ENCODE measurements at places on chromosomes 5 and 9. TPM values are rescaled to one million over a fixed set of nuclear protein-coding genes. Genes with fewer than 3 reads are reported as not detected.

Gene ISL1
- total RNA-seq, result 5.5 TPM

Gene SLC9A3
- total RNA-seq, result 5.3 TPM

Gene PCDHGC4
- 4.1 TPM for total RNA-seq

Gene ENTPD2
- total RNA-seq, result 9.8 TPM

Gene AMBP
- 1.5 TPM for total RNA-seq

GRCh38 chr9:15549611-15550010, 3.2 kb upstream of the CCDC171 start:
- no peaks in the 10 kb centered on the region for H3K27me3 ChIP-seq
- no peaks in the 10 kb centered on the region for H3K4me1 ChIP-seq
- no peak overlapping the region for H3K4me3 ChIP-seq
- no peaks in the 10 kb centered on the region for H3K36me3 ChIP-seq

GRCh38 chr5:91297994-91298393, 85.1 kb downstream of the ARRDC3 start:
- no peak overlapping the region for H3K27ac ChIP-seq
- no peak overlapping the region for H3K4me3 ChIP-seq
- H3K4me1 ChIP-seq, result no peaks in the 10 kb centered on the region
- H3K27me3 ChIP-seq, result no peaks in the 10 kb centered on the region

- H3K27ac ChIP-seq, result no peak overlapping the region
- peak; percentile 66 for DNase-seq
- no peaks in the 10 kb centered on the region for H3K27me3 ChIP-seq
- H3K4me3 ChIP-seq, result no peak overlapping the region
These were observed 5.3 kb upstream of the TJP2 start for GRCh38 chr9:69168709-69169217.

DNA sequence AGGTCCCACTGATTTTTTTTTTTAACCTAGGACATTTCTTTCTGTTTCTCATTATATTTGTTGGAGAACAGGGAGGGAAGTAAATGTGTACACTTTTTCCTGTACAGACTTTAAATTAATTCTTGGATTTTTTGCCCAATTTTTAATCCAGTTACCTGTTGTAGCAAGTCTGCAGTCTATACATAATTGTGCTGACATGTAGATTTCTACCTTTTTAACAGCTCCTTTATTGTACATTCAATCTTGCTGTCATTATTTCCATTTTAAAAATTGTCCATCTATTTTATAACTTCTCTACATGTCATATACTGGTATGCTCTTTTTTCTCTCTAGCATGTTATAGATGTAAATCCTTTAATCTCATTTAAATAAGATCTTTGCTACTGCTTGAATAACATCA, 1838.7 kb upstream of the CDH9 start:
- no peaks in the 10 kb centered on the region for H3K36me3 ChIP-seq
- no peak overlapping the region for H3K27ac ChIP-seq
- no peak for DNase-seq
- H3K27me3 ChIP-seq, result no peaks in the 10 kb centered on the region
- H3K4me3 ChIP-seq, result no peak overlapping the region
- H3K4me1 ChIP-seq, result peaks cover 4% of the 10 kb centered on the region

DNA sequence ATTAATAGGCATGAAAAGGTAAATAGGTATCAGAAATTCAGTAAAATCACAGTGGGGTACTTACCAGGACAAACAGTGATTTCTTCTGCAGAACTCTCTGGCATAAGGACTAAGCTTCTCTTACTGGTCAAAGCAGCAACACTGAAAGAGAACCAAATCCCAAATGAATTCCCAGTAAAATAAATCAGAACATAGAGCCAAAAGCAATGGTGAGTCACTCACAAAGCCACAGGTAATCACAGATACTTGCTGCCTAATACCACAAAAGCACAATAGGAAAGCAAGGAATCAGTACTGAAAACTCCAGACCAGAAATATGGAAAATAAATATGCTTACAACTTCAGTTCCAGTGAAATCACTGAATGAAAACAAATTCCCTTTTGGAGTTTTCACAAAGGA, 50.7 kb downstream of the UIMC1 start:
- no peak overlapping the region for H3K4me3 ChIP-seq
- no peaks in the 10 kb centered on the region for H3K36me3 ChIP-seq
- H3K27ac ChIP-seq, result no peak overlapping the region
- DNase-seq, result no peak
- H3K27me3 ChIP-seq, result no peaks in the 10 kb centered on the region
- peaks cover 5% of the 10 kb centered on the region for H3K4me1 ChIP-seq

Measured in prostate gland (tissue), 2 donors.